ENCODE measurements at places on chromosomes 2 and 18.

- DNase-seq, result peak; percentile 83
Measured at GRCh38 chr2:223041527-223042109, 10.4 kb upstream of the KCNE4 start.

GRCh38 chr2:7919510-7919909 lies 762.3 kb upstream of the ID2 start:
- no peak for DNase-seq

DNA sequence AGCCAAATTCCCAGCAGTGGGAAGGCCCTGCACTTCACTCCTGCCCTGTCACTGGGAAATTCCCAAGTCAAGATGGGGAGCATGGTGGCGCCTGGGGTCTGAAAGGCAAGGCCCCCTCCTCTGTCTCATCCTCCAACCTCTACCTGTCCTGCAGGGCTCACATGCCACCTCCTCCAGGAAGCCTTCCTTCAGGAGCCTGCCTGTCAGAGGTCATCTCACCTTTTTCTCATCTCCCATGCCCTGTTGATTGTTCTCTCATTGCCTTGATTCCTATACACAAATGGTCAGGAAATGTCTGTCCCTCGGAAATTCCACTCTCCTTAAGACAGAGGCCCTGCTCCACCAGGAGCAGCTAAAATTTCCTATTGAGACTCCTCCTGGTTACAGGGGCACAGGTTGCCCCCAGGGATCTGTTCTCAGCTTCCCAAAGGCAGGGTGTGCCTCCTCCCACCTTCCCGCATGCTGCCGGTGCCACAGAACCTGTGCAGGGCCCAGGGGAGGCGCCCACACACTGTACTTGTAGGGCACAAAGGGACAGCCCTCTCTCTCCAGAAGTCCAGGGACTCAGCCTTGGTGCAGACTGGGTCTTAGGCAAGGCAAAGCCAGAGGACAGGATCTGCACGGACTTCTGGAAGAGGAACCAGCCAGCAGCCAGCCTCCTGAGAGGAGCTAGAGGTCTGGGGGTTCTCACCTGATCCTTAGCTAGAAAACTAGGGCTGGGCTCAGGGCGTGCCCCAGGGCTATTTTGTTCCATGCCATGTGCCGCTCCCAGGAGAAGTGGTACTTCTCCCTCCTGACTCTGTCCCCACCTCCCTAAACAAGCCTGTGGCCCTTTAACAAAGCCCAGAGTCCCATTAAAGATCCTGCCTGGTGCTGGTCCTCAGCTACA lies 12.9 kb downstream of the HES6 start:
- no peak for DNase-seq

DNA sequence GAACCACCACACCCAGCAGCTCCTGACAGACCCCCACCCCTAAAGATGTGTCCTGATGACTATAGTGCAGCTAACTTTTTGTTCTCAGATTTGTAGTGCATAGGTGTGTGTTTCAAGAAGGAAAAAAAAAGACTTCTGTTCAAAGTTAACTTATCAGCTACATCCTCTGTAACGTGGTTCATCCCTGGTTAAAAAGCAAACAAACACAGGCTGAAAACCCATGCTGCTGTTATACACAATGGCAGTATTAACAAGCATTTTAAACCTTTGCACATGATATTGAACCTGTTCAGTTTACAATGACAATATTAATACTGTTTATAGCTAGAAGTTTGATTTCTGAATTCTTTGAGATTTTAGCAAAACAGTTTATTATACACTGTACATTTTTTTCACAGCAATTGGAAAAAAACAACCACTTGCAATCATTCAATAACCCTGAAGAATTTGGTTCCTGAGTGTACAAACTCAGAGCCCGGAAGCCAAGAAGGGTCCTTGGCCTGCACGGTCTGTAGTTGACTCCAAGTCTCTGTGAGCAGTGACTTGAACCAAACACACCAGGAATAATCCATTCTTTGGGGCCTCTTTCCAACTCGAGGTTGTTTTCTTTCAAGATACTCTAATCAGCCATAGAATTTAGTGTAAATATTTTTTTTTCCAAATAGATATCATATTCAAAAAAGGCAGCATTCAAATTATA lies 153.2 kb upstream of the MAPRE2 start:
- DNase-seq, result no peak

- no peak for DNase-seq
Measured at GRCh38 chr2:156800065-156800653, 364.0 kb downstream of the GPD2 start.

GRCh38 chr2:50995610-50996009 lies 36.3 kb downstream of the NRXN1 start:
- DNase-seq, result peak; percentile 2

GRCh38 chr18:76974386-76974785 lies 152.0 kb downstream of the ZNF236 start:
- DNase-seq, result no peak

- no peak for DNase-seq
Measured at GRCh38 chr2:8399731-8400130, 282.1 kb upstream of the ID2 start.

- DNase-seq, result peak; percentile 54
Measured at GRCh38 chr2:119888680-119889079, 124.2 kb upstream of the EPB41L5 start.

- no peak for DNase-seq
Measured at GRCh38 chr2:46796031-46796430, 119.6 kb downstream of the MCFD2 start.

DNA sequence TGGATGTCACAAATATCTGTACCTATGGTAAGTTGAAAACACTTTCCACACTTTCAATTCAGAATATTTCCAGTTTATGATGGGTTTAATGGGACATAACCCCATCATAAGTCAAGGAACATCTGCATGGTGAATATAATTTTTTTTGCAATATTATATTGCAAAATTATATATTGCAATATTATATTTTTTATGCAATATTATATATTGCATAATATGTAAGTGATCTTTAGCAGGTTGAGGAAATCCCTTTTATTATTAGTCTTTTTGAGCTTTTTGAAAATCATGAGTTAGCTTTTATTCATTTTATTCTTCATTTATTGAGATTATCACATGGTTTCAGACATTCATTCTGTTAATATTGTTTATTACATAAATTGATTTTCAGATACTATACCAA lies 342.2 kb upstream of the GALNT5 start:
- DNase-seq, result no peak

- DNase-seq, result no peak
Measured at GRCh38 chr2:43776324-43776723, 2.5 kb downstream of the DYNC2LI1 start.

- no peak for DNase-seq
Measured at GRCh38 chr18:76434452-76434851, 60.6 kb downstream of the ZNF516 start.

- DNase-seq, result no peak
Measured at GRCh38 chr2:9809448-9810088, 33.7 kb upstream of the TAF1B start.

- no peak for DNase-seq
Measured at GRCh38 chr2:239443666-239444567, 43.1 kb upstream of the HDAC4 start.

GRCh38 chr2:41375901-41376300 lies 671.9 kb upstream of the PKDCC start:
- no peak for DNase-seq

DNA sequence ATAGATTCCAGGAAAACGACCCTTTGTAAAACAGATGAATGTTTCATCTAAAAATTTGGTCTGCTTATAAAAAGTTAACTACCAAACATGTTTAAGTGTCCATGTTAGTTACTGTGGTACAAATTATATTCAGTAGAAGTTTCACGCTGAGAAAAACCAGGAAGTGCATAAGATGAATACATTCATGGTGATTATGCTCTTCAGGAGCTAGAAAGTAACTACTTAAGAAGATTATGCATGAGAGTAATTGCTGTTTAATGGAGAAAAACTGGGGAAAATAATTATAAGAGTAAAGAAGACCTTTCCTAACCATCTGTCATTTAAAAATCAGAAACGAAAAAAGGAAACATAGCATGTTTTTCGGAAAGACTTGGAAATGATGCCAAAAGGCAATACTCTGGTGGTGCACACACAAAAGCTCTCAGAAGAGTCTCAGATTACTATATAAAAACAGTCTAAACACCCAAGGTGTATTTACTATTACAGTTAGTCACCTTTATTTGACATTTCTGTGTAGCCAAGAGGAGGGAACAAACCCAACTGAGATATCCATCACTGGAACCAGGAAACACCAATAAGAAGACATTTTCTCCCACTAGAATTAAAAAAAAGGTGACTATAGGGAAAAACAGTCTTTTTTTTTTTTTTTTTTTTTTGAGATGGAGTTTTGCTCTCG lies 38.8 kb upstream of the METTL21A start:
- no peak for DNase-seq

GRCh38 chr18:58288921-58289797 lies 245.1 kb downstream of the NEDD4L start:
- DNase-seq, result no peak

DNA sequence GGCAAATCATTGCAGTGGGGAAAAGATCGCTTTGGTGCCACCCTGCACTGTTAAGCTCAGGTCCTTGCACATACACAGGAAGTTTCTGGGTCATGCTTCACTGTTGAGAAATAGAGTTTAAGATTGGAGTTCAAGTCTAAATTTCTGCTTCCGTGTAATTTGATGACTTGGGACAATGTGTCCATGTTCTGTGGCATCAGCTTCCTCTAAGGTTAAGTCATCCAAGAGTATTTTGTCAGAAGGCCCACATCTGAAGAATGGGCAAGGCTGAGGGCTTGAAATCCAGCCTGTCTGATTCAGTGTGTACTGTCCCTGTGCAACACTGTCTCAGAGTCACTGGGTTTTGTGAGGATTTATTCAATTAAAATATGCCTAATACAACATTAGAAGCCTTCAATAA lies 880.7 kb downstream of the SUCLG1 start:
- DNase-seq, result no peak

DNA sequence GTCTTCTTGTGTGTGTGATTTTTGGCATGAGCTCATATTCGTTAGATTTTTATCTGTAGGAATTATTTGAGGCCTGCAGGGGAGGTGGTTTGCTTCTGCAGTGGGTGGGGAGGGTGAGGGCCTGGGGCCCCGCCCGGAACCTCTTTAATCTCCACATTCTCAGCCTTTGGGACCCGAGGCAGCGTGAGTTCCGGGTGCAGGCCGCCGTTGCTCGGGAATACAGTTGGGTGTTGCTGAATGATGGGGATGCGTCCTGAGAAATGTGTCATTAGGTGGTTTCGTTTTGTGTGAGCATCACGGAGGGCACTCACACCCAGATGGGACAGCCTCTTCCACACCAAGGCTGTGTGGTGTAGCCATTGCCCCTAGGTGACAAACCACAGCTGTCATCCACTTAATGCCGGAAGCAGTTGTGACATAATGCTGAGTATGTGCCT lies 13.7 kb upstream of the GAL3ST2 start:
- DNase-seq, result no peak

GRCh38 chr2:160482673-160483072 lies 10.9 kb downstream of the RBMS1 start:
- DNase-seq, result no peak

- no peak for DNase-seq
Measured at GRCh38 chr2:140122001-140122400, 1341.8 kb upstream of the NXPH2 start.

- no peak for DNase-seq
Measured at GRCh38 chr2:101679801-101680487, 17.6 kb upstream of the MAP4K4 start.

DNA sequence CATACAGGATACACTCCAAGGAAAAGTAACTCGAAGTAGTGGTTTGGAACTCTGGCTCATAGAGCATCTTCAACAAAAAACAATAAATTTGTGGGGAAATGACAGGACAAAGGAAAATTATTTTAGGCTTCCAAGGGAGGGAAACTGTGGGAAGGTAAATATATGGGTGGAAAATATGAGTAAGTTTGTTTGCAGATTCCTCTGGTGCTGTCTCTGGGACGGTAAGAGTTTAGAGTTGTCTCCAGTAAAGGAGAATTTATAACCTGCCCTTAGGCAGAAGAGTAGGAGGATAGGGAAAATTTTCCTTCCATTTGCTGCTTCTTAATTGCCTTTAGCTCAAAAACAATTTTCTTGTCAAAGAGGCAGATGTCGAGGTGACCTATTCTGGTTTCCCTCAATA lies 19.3 kb downstream of the HNMT start:
- no peak for DNase-seq

DNA sequence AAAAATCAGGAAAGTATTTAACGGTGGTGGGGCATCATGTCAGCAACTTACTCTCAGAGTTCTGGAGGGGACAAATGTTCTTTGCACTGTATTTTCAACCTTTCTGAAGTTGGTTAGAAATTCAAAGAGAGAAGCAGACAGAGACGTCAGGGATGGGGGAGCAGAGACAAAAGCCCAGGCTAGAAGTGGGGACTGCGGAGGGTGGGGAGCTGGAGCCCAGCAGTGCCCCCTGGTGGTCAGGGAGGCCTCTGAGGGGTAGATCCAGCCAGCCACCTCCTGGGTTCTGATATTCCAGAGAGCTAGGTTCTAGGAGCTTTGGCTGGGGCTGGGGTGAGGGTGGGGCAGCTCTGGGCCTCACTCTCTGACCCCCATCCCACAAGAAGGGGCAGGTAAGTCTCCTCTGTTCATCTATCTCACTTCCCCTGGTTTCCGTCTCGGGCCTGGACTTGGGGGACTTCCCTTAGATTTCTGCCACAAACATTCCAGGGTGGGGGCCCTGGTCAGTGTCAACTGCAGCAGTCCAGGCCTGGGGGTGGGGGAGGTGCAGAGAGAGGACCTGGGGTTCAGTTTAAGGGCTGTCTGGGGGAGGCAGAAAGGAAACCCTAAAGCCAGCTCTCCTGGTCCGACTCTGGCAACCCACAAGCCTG lies 8.9 kb downstream of the TNS1 start:
- peak; percentile 67 for DNase-seq

- no peak for DNase-seq
Measured at GRCh38 chr18:62720766-62721613, 5.6 kb downstream of the PHLPP1 start.

DNA sequence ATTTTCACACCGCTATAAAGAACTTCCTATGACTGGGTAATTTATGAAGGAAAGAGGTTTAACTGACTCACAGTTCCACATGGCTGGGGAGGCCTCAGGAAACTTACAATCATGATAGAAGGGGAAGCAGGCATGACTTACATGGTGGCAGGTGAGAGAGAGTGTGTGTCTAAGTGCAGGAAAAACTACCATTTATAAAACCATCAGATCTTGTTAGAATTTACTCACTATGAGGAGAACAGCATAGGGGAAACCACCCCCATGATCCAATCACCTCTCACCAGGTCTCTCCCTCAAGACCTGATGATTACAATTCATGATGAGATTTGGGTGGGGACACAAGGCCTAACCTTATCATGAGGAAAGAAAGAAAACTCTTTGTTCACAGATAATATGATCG lies 174.6 kb downstream of the SRBD1 start:
- no peak for DNase-seq

DNA sequence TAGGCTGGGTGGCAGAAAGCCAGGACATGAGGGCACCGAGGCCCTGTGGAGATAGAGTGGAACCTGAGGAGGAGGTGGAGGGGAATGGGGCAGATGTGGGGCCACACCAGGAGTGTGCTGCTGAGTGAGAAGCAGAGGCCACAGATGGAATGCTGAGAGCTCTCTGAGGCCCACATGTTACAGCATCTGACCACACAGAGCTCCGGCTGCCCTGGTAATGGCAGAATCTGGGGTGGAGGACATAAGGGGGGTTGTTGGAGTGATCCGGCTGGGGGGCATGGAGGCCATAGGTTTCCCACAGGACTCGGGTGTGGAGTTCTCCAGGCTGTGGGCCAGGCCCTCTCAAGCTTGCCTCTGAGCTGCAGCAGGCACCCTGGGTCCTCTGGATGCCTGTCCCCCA lies 3.8 kb downstream of the MZT2B start:
- DNase-seq, result no peak

Measured in hepatic stellate cell (primary cell).